Stimulated activated CD4-positive, alpha-beta T cell treated with anti-CD3 and anti-CD28 coated beads, Interleukin-15, amount 100 ng/mL, for 24 hours (primary cell): ENCODE measurements at places on chromosomes 12 and 14.
A peak's percentile ranks its signal among the peaks of the same experiment; 100 is the strongest.

- no peak for DNase-seq
Observed at GRCh38 chr12:23862701-23863100, 86.8 kb downstream of the SOX5 start.

- DNase-seq, result no peak
Observed at GRCh38 chr12:64824130-64824499, 332 bp upstream of the TBC1D30 start.

- DNase-seq, result no peak
Observed at GRCh38 chr12:130126023-130126432, 36.2 kb upstream of the FZD10 start.

GRCh38 chr14:28784096-28785048 is 17.8 kb downstream of the FOXG1 start:
- no peak for DNase-seq

DNA sequence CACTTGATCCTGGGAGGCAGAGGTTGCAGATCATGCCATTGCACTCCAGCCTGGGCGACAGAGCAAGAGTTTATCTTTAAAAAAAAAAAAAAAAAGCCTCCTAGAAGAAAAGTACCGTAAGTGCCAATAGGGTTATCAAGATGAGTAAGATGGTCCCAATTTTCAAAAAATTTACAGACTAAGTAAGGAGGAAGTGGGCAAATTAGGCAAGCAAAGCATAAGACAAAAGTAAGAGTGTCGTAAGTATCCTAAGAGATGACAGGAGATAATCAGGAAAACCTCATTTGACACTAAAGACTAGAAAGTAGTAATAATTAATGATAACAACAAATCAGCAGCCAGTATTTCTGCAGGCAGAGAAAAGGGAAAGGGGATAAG is 12.2 kb downstream of the PYM1 start:
- DNase-seq, result no peak

DNA sequence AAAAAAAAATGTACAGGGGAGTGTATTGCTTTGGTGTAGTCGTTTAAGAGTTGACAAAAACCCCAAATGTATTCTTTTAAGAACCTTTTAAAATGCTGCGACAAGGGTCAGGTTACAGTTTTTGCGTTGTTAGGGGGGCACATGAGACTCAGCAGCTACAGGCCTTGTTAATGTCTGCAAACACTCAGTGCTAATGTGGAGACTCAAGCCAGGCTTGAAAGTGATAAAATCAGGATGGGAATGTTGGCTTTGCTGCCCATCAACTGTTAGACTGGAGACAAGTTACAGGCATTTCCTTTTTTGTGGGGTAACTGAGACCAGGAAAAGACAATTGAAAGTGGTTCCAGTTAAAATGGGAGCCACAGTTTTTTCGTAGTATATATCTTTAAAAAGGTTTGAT is 84.8 kb downstream of the PRKCH start:
- DNase-seq, result no peak

GRCh38 chr12:124833693-124834122 is 30.0 kb downstream of the SCARB1 start:
- DNase-seq, result no peak

- no peak for DNase-seq
Observed at GRCh38 chr14:88029500-88029899, 24.6 kb downstream of the GPR65 start.

- DNase-seq, result no peak
Observed at GRCh38 chr12:107129315-107129930, 36.1 kb upstream of the CRY1 start.

GRCh38 chr12:112590281-112590680 is 171.5 kb downstream of the PTPN11 start:
- DNase-seq, result no peak

DNA sequence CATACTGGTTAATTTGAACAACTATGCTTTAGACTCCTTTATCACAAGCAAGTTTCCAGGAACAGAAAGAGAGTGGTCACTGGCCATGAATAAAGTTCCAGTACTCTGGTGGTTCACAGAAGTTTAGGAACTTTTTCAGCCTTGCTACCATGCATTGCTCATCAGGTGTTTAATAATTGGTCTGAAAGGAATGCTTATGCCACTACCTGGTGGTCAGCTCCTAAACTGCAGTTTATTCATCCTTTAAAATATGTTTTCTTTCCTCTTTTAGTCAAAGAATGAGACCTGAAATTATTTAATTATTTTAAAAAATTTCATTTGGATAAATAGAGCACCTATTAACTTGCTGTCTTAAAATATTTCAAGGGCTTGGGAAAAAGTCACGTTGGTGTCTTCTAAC is 260.1 kb upstream of the OR4E1 start:
- no peak for DNase-seq

GRCh38 chr14:85471744-85472143 is 58.2 kb upstream of the FLRT2 start:
- no peak for DNase-seq

GRCh38 chr14:34038358-34039057 is 87.6 kb upstream of the EGLN3 start:
- DNase-seq, result no peak

DNA sequence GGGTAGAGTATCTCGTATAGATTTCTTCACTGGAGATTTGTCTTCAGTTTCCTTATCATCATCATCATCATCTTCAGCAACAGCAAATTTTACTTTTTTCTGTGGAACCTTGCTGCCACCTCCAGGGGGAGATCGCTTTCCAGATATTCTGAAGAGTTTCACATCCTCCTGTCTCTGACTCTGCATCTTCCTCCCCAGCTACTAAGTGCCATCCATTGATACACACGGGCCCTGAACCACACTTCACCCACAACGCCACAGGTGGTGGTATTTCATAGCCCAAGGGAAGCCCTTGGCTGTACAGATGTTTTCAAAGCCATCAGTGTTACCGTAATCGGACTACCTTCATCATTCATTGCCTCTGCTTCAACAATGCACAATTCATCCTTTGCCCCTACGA is 82.2 kb downstream of the PPP2R5C start:
- peak; percentile 66 for DNase-seq

DNA sequence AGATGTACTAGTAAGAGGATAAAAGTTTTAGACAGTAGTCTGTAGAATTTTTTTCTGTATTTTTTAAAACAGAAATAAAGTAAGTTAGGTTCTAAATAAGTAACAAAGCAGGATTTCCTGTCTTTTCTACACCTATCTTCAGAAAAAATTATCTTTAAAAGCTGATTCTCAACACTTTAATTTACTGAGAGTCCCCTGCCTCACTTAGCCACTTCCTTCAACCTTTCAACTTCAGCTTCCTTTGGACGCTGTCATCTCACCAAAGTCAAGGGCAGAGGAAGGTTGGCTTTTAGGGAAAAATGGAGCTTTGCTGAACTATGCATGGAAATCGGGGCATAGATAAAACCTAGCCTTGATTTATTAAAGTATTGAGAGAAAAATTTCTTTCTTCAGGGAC is 44.9 kb upstream of the CERS5 start:
- no peak for DNase-seq

GRCh38 chr14:100885617-100886016 is 17.9 kb downstream of the RTL1 start:
- DNase-seq, result no peak

- no peak for DNase-seq
Observed at GRCh38 chr12:80157645-80158044, 58.3 kb downstream of the OTOGL start.

- DNase-seq, result peak; percentile 53
Observed at GRCh38 chr12:53236443-53237111, 4.6 kb upstream of the RARG start.

GRCh38 chr12:31279390-31279924 is 46.5 kb downstream of the SINHCAF start:
- no peak for DNase-seq

DNA sequence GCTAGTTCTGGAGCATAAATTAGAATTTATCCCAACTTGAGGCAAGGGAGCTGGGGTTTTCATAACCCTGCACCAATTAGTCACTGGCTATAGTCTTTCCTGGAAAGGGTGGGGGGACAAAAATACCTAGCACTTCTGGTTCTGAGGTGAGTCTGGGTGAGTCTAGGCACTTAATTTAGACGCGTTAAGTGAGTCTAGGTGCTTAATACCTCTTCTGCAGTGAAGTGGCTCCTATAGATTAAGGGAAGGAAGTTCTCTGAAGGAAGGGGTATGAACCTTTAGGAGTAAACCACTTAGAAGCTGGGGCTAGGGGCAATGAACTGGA is 251.7 kb downstream of the EFCAB11 start:
- no peak for DNase-seq

DNA sequence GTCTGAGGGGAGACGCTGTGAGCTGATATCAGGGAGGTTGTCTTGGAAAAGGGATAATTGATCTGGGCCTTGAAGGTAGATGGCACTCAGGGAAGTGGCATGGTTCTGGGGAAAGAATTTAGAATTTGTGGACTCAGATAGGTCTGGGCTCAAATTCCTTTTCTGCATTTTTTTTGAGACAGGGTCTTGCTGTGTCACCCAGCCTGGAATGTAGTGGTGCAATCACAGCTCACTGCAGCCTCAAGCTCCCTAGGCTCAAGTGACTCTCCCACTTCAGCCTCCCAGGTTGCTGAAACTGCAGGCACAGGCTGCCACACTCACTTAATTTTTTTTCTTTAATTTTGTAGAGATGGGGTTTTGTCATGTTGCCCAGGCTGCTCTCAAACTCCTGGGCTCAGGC is 98.1 kb upstream of the NCOR2 start:
- DNase-seq, result no peak

- no peak for DNase-seq
Observed at GRCh38 chr12:3998397-3998796, 125.2 kb upstream of the PARP11 start.

GRCh38 chr12:10136637-10137205 is 6.7 kb upstream of the CLEC7A start:
- no peak for DNase-seq

DNA sequence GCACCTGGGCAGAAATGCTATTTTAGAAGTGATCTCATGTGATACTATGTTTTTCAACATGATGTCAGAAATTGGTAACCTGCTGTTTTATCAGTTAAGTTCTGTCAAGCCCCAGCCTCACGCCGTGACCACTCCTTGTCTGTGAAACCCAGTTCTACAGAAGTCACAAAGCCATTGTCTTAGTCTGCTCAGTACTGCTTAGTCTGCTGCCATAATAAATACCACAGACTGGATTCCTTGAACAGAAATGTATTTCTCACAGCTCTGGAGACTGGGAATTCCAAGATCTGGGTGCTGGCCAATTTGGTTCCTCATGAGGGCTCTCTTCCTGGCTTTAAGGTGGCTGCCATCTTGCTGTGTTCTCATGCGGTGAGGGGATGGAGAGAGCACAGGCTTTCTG is 176.9 kb downstream of the PRKCH start:
- no peak for DNase-seq

- no peak for DNase-seq
Observed at GRCh38 chr14:72643317-72643801, 250.5 kb downstream of the DPF3 start.

DNA sequence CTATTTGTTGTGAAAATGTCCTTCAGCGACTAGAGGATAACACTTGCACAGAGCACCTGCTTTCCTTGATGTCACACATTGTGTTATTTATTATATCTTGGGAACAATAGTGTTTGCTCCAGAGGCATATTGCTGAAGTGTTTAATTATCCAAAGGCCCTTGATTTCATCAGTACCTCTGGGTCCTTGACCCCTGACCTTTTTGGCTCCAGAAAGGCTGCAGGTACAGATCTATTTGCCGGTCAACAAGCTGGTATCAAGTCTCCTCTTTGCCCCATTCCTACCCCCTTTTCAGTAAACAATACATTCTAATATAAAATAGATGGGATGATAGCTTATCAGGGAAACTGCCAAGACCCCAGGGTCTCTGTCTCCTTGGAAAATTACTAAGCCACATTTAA is 206.8 kb downstream of the DACT1 start:
- no peak for DNase-seq

DNA sequence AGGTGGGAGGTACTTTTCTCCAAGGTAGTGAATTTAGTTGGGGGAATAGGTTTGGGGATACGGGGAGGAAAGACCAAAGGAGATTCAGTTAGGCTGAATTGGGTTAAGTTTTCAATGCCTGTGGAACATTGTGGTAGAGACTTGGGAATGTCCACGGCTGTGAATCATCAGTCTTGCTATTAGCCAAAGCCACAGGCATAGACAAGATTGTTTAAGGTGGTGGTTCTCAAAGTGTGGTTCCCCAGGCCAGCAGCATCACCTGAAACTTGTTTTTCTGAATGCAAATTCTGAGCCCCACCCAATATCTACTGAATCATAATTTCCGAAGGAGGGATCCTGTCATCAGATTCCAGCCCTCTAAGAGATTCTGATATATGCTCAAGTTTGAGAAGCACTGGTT is 316.2 kb downstream of the EGLN3 start:
- DNase-seq, result no peak

- no peak for DNase-seq
Observed at GRCh38 chr12:91163116-91163515, 19.5 kb downstream of the DCN start.

GRCh38 chr12:50102131-50102531 is 1.7 kb upstream of the GPD1 start:
- DNase-seq, result no peak

DNA sequence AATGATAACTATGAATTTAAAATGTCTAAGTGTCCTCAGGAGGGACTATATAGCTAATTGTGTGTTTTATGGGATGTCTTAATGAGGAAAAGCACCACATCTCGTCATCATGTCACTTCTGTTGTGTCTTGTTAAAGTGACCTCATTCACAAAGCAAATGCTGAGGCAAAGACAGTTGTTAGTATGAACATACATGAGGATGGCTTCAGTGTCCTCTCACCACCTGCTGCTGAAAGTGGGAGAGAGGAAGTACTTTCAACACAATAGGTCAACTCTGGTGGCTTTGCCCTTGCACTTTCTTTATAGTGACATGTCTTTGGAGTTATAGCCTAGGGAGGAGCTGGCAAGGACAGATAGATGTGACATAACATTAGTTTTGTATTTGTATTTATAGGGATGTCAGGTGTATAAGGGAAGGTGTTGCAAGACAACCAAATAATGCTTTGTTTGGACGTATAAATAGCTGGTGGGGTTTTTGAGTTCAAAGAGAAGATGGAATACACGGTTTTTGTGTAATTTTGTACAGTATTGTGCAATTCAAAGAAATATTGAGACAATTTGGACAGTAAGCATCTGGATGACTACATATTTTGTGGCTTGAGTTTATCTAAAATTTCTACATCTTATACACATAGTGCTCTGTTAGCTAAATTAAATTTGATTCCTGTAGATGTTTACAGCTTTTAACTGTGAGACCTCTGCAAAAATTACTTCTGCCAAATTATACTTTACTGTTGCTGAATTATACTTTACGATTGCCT is 131.7 kb upstream of the ATP2B1 start:
- DNase-seq, result no peak

GRCh38 chr14:104639885-104640548 is 35.4 kb upstream of the TMEM179 start:
- DNase-seq, result peak; percentile 64

GRCh38 chr12:107320929-107321631 is 227.7 kb upstream of the CRY1 start:
- DNase-seq, result peak; percentile 85

- DNase-seq, result peak; percentile 34
Observed at GRCh38 chr12:12704593-12705230, 8.7 kb upstream of the GPR19 start.

DNA sequence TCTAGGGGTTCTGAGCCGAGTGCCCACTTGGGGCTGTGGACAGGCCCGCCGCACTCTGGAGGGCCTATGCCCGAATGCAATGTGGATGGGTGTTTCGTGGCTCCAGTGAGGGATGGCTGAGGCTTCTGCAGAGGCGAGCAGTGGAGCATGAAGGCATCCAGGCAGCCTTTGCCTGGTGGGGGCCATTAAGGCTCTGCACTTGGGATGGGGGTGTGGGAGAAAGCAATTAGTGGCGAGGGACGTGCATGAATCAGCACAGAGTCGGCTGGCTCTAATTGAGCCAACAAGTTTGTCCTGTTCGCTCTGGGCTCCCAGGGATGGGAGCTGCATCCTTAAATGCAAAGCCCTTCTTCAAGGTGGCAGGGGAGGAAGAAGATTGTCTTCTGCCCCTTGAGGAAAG is 346.9 kb upstream of the FKBP4 start:
- DNase-seq, result no peak
